Stimulated activated CD8-positive, alpha-beta memory T cell treated with anti-CD3 and anti-CD28 coated beads, Interleukin-7, amount 100 ng/mL, for 24 hours (primary cell): ENCODE measurements at places on chromosomes 1 and 21.

GRCh38 chr21:34984356-34985058 lies 64.6 kb downstream of the RUNX1 start:
- DNase-seq, result no peak

DNA sequence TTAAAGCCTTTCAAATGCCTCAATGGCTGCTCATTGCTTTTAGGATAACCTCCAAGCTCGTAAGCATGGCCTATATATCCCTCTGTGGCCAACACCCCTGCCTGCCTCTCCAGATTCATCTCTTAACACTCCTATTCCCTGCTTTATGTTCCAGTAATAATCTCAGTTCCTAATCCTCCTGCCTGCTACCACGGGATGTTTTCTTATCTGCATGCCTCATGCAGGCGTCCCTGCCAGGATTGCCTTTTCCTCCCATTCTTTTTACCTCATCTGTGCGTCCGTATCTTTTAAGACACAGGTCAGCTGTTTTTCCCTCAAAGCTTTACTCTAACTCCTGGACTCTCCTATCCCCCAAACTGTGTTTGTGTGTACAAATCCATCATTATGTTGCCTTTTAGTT lies 36.1 kb downstream of the ZBTB40 start:
- DNase-seq, result no peak

- no peak for DNase-seq
These were observed 32.2 kb downstream of the KCNAB2 start for GRCh38 chr1:6077919-6078318.

DNA sequence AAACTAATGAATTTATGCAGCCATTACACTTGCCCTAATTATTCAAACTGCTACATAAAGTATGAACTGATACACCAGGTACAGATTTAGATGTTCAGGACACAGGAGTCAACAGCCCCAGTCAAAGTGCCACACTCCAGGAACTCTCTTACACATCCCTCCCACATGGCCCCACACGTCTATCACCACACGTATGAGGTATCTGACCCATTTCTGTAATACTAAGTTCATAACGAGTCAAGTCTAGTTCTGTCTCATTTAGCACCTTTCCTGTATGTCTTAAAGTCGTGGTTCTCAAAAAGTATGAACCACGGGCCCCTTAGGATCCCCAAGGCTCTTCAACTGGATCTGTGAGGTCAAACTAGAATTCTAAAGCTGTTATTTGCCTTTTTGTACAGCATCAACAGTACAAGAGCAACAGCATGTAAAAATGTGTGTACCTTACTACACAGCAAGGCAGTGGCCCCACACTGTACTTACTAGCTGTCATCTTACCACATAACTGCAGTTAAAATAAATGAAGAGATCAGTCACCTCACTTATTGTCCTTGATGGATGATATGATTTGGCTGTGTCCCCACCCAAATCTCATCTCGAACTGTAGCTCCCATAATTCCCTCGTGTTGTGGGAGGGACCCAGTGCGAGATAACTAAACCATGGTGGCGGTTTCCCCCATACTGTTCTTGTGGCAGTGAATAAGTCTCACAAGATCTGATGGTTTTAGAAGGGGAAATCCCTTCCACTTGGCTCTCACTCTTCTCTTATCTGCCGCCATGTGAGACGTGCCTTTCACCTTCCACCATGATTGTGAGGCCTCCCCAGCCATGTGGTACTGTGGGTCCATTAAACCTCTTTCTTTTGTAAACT lies 42.6 kb downstream of the SIPA1L2 start:
- no peak for DNase-seq

GRCh38 chr1:156741481-156741983 lies 644 bp upstream of the MRPL24 start:
- no peak for DNase-seq

DNA sequence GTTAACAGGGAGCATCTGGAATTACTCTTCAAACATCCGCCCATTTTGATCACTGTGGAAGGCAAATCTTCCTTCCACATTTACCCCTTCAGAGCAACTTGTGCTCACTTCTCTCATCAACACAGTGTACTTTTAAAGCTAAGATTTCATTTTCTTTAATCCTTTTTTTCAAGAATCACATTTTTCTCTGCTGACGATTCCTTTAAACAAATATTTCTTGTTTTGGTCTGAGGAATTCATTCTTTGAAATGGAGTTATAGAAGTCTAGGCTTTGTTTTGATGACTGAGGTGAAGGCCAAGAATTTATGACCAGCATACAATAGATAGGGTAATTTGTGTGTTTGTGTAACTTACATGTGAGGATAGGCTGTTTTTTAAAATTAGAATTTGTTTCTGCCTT lies 25.6 kb downstream of the LRRC42 start:
- DNase-seq, result no peak

- no peak for DNase-seq
These were observed 21.2 kb upstream of the ADAR start for GRCh38 chr1:154629061-154629674.

DNA sequence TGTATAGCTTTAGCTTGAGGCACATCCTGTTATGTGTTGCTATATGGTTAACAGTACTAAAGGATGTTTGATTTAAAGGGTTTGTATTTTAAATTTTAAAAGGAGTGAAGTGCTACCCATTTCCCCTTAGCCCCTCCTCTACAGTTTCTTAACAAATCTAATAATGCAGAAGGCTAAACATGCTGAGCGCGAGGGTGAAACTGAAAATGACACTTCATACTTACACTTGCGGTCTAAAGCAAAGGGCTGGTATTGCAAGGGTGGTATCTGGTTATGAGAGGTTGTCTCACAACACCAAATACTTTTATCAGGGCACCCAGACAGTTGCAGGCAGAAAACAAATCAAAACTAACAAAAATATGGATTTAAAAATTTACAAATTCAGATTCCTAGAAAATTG lies 172.3 kb downstream of the SIPA1L2 start:
- DNase-seq, result no peak

DNA sequence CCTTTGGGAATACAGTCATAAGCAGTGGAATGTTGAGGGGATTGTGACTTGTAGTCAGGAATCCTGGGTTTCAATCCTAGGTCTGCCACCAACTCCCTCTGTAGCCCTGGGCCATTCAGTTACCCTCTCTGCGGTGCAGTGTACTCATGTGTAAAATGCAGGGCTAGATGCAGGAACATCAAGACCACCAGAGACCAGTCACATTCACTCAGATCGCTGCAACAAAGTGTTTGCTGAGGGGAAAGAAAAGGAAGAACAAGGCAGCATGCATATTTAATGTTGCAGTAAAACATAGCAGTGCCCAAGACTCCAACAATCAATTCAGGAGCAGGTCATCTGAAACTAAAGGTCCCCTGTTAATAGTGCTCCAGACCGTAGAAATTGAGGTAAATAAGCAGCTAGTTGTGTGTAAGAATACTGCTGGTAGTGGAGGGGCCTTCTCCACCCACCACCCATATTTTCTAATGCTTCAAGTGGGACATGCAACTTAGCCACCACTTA lies 410.7 kb downstream of the OMA1 start:
- DNase-seq, result no peak

DNA sequence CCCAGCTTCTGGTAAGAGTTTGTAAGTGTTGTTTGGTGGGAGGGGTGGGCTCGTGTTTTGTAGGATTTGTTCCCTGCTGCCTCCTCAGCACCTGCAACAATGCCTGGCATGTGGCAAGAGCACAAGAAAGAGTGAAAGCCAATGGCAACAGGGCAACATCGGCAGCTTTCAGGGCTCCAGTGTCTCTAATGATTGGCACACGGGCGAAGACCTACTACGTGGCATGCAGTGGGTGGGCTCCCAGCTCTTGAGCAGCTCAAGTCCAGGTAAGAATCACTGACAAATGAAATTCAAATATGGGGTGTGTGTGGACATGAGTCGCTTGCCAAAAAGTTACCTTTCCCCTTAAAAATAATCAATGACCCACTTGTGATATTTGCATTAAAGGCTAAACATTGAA lies 23.9 kb upstream of the SLC1A7 start:
- DNase-seq, result no peak

DNA sequence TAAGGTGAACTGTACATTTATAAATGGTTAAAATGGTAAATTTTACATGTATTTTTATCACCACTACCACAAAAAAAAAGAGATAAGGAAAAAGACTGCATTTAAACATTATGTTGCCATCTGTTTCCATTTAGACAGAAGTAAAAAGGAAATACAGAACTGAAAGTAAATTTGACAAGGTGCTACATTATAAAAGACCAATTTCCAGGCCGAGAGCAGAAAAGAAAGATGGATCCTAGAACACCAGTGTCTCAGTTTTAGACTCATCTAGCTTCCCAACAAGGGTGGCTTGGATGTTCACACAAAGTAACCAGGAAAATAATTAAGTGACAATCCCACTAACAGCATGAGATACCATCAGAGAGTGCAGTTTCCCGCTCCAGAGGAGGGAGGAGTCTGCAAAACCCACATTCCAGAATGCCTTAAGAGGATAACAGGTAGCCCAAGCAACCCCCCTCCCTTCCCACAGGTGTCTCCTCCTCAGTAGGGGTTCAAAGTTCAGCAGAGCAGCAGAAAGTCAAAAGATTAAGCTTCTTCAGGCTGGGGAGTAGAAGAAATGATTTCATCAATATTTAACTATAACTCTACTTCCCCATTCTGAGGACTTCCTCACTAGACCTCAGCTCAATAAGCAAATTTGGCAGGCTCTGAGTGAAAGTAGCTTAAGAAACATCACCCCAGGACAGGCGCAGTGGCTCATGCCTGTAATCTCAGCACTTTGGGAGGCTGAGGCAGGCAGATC lies 11.8 kb downstream of the TPM3 start:
- no peak for DNase-seq

- DNase-seq, result no peak
These were observed at the start of gene F11R for GRCh38 chr1:161020509-161021164. Gene F11R (minus strand): TSS chr1:161021152. CDS start chr1:161021073, 79 bp downstream.

GRCh38 chr1:14625572-14625971 lies 27.1 kb downstream of the KAZN start:
- DNase-seq, result no peak

- DNase-seq, result no peak
These were observed 161.3 kb downstream of the TSEN15 start for GRCh38 chr1:184212649-184213314.
